ENCODE measurements at places on chromosomes 1 and 21.

- no peak for DNase-seq
Observed at GRCh38 chr1:87117761-87118368, 203.4 kb downstream of the HS2ST1 start.

DNA sequence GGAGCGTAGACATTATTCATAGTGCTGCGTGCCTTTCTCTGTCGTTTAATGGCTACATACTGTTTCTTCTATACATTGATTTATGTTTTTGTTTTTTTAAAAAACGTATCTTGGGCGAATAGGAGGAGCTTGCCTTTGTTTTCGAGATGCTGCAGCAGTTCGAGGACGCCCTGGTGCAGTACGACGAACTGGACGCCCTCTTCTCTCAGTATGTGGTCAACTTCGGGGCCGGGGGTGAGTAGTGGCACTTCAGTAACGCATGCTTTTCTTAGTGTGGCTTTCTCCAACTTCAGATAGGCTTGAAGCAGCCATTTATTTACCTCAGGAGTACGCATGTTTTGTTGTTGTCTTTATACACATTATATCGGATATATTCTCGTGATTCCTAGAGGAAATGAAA lies 46.9 kb downstream of the TRAPPC10 start:
- DNase-seq = no peak

DNA sequence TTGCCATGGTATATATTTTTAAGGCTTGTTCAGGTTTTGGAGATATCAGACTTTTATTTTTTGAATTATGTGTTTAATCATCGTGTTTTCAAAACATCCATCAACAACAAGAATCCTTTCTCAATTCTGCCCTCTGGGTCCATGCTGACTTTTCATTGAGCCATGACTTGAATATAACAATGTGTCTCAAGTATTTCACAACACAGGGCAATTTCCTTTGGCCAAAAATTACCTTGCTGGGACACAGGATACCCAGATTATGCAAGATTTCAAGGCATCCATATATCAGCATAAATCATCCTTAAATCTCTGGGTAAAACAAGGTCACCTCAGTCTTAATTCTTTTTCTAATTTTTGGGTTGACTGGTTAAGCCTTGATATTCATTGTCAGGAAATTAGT lies 411.2 kb upstream of the USP24 start:
- no peak for DNase-seq

DNA sequence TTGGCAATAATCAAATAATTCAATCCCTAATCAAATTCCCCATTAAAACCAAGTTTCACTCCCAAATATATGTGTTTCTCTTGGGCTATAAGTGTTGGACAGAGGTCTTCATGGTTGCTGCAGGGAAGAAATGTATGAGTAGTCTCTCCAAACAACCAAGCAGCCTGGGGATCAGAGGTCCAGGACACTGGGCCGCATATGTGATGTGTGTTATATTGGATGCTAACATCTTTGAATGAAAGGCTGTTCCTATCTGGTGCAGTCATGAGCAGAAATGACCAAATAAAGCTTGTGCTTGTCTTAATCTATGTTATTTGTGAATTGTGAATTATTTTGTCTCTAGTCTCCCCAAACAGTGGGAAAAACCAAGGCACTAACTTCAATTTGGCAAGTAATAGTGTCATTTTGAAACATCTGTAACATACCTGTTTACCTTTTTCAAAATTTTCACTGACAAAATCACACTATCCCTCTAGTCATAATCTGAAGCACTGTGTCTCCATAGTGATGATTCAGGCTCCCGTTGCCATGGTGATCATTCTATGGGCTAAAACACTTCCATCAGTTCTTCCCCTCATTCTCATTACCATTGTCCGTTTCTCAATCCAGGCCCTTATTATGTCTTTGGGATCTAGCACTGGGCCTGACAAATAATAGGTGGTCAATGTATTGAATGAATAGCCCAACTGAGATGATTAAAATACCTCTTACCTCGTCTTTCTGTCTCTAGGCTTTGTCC lies 12.5 kb upstream of the TADA1 start:
- no peak for DNase-seq
